EH (cell line): ENCODE measurements at places on chromosomes 4 and X.

GRCh38 chr4:176660561-176660960 lies 132.2 kb downstream of the VEGFC start:
- DNase-seq: peak; percentile 37

GRCh38 chr4:94517492-94517891 lies 65.8 kb downstream of the PDLIM5 start:
- DNase-seq: peak; percentile 72

DNA sequence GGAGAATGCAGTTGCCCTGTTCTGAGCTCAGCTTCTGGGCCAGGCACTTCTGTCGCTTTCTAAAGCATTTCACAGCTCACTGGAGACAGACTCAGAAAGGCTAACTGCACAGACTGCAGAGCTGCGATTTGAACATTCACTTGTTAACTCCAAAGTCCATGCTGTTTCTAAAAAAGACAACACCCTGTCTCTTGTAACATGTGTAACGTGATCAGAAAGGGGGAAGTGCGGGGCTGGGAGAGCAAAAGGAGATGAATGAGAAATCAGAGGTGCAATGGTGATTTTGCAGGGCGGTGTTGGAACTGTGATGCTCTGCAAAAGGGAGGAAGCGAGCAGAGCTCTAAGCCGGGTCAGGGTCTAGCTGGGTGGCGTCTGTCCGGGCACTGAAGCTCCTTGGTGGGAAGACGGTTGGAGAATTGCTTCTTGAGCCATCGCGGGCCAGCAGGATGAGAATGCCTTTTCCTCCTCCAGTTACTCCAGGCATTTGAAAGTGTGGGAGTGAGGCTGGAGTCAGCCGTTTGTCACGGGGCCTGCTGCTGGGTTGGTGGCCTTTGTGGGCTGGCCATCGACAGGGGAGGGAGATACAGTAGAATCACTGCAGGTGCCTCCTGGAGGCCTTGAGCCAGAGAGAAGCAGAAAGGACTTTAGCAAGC lies 20.3 kb downstream of the TBC1D14 start:
- no peak for DNase-seq

- no peak for DNase-seq
Measured at GRCh38 chr4:52935317-52935716, 73.2 kb downstream of the RASL11B start.

- peak; percentile 62 for DNase-seq
Measured at GRCh38 chr4:138734746-138735145, 280.8 kb upstream of the NOCT start.

- peak; percentile 27 for DNase-seq
Measured at GRCh38 chr4:179307297-179308136, 1865.3 kb upstream of the AGA start.

DNA sequence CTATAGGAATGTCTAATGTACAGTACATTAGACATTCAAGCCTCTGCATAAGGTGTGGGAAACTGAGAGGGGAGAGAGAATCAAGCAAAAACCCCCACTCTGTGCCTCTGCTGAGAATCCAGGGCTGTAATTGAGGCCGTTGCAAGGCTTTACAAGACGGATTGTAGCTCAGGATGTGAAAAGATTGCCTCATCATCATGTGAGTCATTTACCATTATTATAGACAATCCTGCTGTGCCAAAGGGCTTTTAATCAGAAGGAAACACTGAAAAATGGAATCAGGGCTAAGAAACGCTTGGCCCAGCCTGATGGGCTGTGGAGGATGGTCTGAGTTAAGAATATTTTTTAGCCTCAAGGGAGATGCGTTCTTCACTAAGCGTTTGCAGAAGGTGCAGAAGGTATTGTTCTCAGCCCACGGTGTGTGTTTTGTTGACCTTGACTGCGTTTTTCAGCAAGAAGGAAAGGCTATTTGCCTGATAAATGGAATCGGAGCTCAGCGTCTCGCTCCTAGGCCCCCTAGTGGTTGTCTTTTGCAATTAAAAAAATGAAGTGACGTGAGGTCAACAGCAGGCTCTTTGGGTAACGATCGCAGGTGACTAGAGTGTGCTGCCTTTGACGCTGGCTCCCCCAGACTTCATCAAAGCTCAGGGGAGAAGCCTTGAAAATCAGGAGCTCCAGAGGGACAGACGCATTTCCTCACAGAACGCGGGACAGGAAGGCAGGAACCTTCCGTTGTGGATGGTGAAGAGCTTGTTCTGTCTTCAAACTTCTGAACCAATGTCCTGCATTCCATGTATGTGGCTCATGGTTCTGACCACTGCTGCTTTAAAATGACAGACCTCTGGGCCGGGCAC lies 18.1 kb upstream of the CHRNA9 start:
- DNase-seq: peak; percentile 95

DNA sequence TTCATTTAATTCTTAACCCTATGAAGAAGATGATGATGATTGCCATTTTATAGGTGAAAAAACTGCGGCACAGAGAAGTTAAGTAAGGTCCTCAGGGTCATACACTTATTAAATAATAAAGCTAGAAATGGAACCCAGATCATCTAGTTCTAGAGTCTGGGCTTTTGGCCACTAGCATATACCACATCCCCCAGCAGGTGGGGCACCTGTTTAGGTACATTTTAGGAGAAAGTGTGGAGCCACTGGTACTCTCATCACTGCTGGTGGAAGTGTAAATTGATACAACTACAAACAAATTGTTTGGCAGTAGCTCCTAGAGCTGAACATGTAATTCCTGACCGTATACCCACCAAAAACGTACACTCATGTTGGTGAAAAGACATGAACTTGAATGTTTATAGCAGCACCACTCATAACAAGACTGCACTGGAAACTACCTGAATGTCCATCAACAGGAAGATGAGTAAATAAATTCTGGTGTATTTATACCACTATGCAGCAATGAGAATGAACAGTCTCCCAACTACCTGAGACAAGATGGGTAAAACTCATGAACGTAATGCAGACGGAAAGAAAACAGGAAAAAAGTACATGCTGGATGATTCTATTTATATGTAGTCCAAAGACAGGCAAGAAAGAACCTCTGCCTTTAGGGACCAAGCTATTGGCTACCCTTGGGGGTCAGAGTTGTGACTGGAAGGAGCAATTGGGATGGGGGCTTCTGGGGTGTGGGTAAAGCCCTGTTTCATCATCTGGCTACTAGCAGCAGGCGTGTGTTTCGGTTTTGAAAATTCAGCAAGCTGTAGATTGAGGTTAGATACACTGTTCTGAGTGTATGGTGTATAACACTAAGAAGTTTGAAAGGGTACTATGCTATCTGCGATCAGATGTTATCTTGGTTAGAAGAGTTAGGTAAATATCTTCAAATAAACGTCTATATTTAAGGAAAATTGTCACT lies 72.3 kb upstream of the ADGRG2 start:
- DNase-seq: no peak

DNA sequence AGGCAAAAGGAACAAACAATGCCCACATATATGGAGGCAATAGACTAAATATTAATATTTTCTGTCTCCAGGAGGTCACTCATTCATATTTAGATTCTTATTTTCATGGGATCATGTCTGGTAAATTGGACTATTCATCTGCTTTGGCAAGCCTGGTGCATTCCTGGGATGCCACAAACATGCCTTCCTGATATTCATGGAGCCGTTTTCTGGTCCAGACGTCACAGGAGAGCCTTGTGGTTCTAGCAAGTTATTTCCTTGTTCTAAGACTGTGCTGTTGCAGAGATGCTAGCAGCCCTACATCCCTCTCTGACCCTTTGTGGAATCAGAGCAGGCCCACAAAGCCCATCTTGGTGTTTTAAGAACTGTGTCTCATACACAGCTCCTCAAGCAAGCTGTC lies 16.1 kb upstream of the EXOSC9 start:
- peak; percentile 98 for DNase-seq

- DNase-seq: no peak
Measured at GRCh38 chrX:153622661-153623309, 23.8 kb upstream of the CCNQ start.

DNA sequence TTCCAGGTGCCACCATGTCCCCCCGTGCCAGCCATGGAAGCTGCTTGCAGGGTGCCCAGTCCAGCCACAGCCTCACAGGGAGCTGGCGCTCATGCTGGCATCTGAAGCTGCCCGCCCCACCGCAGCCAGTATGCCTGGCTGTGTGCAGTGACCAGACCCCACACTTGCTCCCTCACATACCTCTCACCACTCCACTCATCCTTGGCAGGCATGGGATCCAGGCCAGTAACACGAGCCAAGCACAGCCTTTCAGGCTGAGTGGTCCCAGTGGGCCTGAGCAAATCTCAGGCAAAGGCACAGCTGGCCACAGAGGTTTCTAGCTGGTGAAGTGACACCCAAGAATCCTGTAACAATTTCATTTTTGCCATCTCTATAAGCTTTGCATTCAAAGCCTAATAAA lies 48.4 kb upstream of the SEC24B start:
- DNase-seq: no peak

DNA sequence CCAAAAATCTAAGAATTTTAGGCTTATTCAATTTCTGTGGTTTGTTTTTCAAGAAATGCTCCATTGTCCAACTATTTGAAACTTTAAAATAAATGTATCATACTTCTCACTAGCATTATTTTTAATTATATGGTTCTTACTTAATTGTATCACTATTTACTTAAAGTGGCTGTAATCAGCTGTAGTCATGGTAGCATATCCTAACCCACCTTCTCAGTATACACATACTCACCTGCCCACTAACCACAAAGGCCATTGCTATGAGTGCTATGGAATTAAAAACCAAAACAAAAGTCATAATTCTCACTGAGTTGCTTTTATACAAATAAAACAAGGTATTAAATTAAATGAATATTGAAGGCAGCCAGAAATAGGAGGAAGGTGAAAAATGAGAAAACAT lies 5.0 kb downstream of the FBXO8 start:
- DNase-seq: no peak

DNA sequence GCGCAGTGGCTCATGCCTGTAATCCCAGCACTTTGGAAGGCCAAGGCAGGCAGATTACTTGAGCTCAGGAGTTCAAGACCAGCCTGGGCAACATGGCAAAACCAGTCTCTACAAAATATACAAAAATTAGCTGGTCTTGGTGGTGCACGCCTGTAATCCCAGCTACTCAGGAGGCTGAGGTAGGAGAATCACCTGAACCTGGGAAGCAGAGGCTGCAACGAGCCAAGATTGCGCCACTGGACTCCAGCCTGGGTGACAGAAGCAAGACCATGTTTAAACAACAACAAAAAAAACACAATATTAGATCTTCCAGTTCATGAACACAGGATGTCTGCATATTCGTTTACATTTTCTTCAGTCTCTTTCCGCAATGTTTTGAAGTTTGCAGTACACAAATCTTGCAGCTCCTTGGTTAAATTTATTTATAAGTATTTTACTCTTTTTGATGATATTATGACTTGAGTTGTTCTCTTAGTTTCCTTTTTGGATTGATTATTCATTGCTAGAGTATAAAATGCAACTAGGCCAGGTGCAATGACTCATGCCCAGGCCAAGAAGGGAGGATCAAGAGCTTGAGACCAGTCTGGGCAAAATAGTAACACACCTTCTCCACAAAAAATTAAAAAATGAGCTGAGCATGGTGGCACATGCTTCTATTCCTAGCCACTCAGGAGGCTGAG lies 30.4 kb upstream of the ABCG2 start:
- DNase-seq: no peak

GRCh38 chr4:153809916-153810810 lies 21.3 kb upstream of the SFRP2 start:
- no peak for DNase-seq

DNA sequence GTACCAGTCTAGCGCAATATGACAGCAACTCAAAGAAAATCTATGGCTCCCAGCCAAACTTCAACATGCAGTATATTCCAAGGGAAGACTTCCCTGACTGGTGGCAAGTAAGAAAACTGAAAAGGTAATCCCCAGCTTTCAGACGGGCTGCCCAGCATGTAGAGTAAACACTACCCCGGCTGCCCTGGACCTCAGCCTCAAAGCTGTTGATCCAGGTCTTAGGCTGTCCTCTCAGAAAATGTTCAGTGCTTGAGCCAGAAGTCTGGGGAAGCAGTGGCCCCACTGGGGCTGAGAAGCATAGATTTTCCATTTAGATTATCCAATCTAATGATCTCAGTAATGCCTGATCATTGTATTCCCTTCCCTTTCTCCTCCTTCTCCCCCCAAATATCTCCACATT lies 21.9 kb downstream of the BMX start:
- no peak for DNase-seq

GRCh38 chrX:48958635-48959094 lies 1.3 kb upstream of the OTUD5 start:
- DNase-seq: peak; percentile 78

DNA sequence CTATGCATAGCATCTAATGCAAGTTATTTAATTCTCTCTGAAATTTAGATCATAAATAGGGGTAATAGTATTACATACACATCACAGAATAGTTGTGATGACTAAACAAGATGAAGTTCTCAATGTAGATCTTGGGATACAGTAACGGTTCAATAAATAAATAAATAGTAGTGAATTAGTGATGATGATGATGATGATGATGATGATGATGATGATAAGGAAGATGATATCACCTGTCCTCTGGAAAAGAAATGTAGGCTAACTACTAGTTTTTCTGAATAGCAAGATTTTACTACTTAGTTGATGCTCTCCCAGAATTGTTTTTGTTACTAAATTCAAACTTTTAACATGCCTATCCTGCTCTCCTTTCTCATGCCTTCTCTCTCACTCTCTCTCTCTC lies 30.3 kb downstream of the SH3BGRL start:
- DNase-seq: no peak

DNA sequence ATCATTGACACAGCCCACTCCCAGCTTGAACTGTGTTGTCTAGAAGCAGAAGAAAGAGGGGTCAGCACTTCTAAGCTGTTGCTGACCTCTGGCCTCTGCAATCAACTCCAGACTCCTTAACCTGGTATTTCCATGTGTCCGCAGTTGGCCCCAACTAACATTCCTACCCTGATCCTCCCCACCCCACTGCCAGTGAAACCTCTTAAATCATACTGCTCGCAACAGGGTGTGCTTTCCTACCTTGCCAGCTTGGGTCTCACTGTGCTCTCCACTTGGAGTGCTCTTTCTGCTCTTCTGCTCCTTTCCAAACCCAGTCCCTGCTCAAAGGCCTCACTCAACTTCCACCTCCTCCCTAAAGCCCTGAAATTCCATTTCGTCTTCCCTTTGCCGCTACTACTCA lies 52.3 kb upstream of the RPS6KA3 start:
- DNase-seq: no peak

GRCh38 chr4:143773998-143774895 lies 73.8 kb upstream of the FREM3 start:
- DNase-seq: peak; percentile 62

DNA sequence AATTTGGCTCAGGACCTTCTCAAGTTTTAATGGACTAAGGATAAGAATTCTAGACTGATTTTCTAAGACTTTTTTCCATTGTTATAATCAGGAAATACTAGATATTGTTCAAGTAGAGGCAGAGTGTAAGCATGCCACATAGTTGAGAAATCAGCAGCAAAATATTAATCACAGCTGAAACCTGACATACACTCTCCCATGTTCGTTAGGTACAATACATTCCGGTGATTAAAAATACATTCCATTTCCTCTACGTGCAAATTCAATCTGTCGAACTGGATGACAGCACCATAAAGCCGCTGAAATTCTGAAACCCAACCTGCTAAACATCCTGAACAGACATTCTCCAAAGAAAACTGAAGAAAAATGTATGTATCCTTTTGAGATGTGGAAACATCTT lies 587.6 kb upstream of the DIPK2B start:
- DNase-seq: no peak
